ENCODE measurements at places on chromosomes 13 and 19.

- DNase-seq, result no peak
Observed at GRCh38 chr19:18972851-18973250, 31.8 kb upstream of the HOMER3 start.

DNA sequence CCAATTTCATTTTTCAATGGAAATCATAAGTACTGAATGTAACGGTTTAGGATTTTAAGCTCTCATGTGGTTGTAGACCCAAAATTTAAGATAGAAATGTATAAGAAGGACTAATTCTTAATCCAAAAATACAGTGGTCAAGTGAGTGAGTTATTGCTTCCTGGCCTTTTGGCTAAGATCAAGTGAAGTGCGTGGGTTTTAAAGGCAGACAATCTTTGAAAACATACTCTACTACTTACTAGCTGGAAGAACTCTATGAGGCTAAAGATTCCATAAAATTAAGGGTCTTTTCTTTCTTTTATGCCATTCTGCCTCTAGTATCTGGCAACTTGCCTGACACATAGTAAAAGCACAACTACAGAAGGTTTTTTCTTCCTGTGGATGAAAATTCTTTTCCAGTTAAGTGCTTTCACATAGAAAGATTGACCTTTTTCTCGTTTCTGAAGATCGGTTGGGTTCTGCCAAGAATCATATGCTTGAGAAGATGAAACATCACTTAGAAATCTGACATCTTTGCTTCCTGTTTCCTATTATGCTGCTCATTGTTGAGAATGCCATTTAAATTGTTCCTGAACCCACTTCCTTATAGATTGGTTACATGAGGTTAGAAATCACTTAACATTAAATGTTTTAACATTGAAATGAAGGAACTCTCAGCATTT, 26.4 kb upstream of the SCEL start:
- DNase-seq, result no peak

GRCh38 chr13:38990693-38991092, at the start of gene STOML3:
Gene STOML3 (minus strand): TSS chr13:38990831. CDS start chr13:38990721, 110 bp downstream.
- no peak for DNase-seq

DNA sequence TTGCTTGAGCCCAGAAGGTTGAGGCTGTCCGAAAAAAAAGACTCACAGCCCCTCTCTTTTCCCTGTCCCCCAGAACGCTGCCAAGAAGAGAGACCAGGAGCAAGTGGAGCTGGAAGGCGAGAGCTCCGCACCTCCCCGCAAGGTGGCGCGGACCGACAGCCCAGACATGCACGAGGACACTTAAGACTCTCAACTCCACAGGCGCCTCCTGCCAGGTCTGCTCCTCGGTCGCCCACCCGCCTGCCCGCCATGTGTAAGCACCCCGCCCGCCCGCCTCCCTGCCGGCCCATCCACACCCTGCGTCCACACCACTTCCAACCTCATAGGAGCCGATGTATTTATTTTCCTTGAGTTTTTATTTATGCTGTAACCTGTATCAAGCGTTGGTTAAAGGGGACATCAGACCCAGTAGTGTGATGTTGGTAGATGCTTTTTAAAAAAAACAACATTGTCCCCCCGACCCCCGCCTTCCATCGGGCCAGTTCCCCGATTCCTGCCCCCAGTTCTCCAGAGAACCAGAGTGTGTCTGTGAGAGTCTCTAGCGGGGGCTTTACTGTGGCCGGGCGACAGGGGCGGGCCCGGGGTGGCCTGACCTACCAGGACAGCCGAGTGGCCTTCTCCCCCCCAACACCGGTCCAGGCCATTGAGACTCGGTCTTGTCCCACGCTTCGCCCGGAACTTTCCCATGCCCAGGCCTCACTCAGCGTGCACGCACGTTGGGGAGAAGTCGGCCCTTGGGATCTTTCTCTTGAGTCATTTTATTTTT, 10.3 kb downstream of the DDA1 start:
- no peak for DNase-seq

DNA sequence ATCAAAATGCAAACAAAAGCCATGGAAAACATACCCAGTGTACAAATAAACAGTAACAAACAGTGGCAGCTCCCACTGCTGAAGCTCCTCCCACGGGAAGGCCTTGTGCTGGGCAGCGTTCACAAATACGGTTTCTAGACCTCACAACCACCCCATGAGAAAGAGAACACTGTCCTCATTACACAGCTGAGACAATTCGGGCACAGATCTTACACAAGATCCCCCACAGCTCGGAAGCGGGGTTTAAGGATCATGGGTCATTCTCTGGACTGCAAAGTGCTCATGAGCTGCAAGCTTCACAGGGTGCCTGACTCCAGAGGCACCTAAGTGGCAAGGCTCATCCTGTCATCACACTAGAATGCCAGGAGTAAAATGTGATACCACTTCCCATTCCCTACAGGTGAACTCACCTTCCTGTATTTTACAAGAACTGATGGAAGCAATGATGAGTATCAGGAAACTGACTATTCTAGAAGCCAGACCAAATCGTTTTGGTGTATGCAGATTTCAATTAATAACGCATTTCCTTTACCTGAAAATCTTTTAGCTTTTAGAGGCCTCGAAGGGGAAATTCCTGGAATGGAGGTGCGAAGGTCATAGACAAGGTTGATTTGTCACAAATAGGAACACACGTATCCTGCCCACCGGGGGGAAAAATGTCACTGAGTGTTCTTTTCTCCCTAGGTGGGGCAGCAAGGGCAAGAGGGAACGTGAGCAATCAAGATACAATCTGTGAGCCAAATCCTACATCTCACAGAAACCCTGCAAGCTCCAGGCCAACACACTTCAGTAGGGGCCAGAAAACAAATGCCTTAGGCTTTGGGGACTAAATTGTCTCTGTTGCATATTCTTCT, 41.2 kb downstream of the STK24 start:
- no peak for DNase-seq

- peak; percentile 66 for DNase-seq
Observed at GRCh38 chr13:97855570-97856303, 97.7 kb upstream of the IPO5 start.

- no peak for DNase-seq
Observed at GRCh38 chr13:113491982-113492381, 1.5 kb upstream of the DCUN1D2 start.

- DNase-seq, result peak; percentile 39
Observed at GRCh38 chr13:112248406-112248760, 127.8 kb upstream of the SPACA7 start.

- no peak for DNase-seq
Observed at GRCh38 chr19:47749326-47749725, 4.0 kb downstream of the NOP53 start.

DNA sequence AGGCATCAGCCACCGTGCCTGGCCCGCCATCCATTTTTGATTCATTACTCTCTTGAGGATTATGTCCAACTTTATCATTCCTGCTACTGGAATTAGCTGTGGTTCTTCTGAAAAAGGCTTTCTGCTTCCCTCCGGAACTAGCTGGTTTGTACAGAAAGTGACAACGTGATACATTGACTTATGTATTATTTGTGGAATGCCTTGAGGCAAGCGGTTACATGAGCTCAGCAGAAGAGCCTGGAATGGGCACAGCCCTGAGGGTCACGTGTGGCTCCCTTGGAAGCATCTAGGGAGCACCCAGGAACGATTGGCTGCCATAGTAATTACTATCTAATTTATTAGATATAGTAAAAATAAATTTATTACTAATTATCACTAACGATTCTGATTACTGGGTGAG, 14.4 kb upstream of the RETN start:
- DNase-seq, result no peak

DNA sequence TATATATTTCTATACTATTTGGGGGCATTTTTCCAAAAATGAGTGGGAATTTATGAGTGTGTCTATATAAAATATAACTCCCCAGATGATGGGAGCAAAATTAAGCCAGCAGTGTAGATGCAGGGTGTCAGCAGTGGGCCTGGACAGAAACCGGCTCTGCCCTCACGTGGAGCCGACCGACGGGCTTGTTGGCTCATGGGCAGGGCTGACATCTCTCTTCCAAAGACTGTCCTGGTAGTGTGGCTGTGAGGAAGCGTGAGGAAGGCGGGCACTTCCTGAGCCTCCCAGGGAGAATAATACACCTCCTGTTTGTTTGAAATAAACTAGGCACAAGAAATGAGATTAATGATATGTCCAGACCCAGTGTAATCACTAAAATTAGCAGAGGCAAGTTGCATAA, 206.5 kb downstream of the TEX29 start:
- no peak for DNase-seq

DNA sequence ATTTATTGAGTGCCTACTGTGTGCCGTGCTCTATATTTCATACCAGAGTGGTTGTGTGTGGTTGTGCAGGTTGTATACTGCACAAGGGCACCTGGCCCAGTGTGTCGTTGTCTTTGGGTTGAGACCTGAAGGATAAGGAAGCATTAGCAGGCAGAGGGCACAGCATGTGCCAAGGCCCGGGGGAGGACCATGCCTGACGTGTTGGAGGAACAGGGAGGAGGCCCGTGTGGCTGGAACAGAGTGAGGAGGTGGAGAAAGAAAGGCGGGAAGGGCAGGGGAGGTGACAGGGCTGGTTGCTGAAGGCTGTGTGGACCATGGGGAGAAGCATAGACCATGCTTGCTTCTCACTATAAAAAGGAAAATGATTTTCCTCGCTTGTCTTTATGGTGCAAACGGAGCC, 26.8 kb downstream of the CELF5 start:
- DNase-seq, result no peak

DNA sequence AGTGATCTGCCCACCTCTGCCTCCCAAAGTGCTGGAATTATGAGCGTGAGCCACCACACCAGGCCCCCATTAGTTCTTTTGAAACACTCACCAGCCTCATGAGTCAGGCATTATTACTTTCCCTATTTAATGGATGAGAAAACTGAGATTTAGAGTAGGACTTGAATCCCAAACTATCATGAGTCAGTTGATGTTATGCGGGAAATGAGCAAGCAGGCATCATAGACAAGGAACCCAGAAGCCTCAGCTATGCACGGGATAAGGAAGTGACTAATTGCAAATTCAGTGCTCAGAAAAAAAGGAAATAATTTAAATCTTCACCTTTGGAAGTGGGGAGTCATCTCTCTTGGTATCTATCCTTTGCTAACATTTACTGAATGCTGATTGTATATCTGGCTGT, 217.5 kb downstream of the ABCC4 start:
- DNase-seq, result no peak

GRCh38 chr13:107824635-107825034, 390.7 kb downstream of the LIG4 start:
- DNase-seq, result no peak

- DNase-seq, result no peak
Observed at GRCh38 chr19:40561947-40562346, 14.7 kb upstream of the SHKBP1 start.

- no peak for DNase-seq
Observed at GRCh38 chr19:38713865-38714264, 30.4 kb downstream of the CAPN12 start.

- DNase-seq, result no peak
Observed at GRCh38 chr19:56347163-56347778, 32.6 kb upstream of the ZSCAN5A start.

GRCh38 chr19:5214902-5215301, 125.7 kb downstream of the PTPRS start:
- DNase-seq, result no peak

- no peak for DNase-seq
Observed at GRCh38 chr19:814152-815078, 7.3 kb downstream of the PLPPR3 start.

GRCh38 chr19:6970443-6970842, 50.8 kb downstream of the MBD3L2B start:
- no peak for DNase-seq

GRCh38 chr19:39558624-39559117, 18.7 kb upstream of the EID2 start:
- no peak for DNase-seq

GRCh38 chr13:99280166-99280565, 22.0 kb upstream of the GPR18 start:
- no peak for DNase-seq

DNA sequence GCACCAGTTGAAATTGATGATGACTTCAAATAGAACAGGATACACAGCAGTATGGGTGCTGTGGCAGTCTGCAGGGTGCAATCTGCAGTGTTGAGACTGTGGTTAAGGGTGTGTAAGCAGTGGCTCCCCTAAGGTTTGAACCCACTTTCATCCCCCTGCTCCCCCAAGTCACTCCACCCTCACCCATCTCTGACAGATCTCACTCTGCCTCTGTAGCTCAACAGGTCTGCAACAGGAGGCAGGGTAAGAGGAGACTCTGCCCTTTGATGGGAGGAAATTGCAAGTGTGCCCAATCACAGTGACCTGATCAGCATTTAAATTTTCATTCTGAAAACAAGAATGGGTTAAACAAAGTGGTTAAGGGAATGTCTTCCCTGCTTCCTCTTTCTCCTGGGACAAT, 92.4 kb downstream of the DCT start:
- no peak for DNase-seq

GRCh38 chr19:15210323-15210781, 9.6 kb upstream of the NOTCH3 start:
- no peak for DNase-seq

- DNase-seq, result no peak
Observed at GRCh38 chr19:24073807-24074206, 13.2 kb upstream of the ZNF254 start.

- DNase-seq, result no peak
Observed at GRCh38 chr13:95485045-95485517, 67.4 kb upstream of the CLDN10 start.

- DNase-seq, result no peak
Observed at GRCh38 chr13:32984857-32985626, 31.2 kb upstream of the KL start.

- no peak for DNase-seq
Observed at GRCh38 chr19:30163663-30164062, 208.5 kb upstream of the ZNF536 start.

- DNase-seq, result no peak
Observed at GRCh38 chr13:60571571-60571970, 174.6 kb downstream of the TDRD3 start.
